Activated CD4-positive, alpha-beta memory T cell treated with anti-CD3 and anti-CD28 coated beads for 36 hours (primary cell): ENCODE measurements at places on chromosomes 6 and 20.

DNA sequence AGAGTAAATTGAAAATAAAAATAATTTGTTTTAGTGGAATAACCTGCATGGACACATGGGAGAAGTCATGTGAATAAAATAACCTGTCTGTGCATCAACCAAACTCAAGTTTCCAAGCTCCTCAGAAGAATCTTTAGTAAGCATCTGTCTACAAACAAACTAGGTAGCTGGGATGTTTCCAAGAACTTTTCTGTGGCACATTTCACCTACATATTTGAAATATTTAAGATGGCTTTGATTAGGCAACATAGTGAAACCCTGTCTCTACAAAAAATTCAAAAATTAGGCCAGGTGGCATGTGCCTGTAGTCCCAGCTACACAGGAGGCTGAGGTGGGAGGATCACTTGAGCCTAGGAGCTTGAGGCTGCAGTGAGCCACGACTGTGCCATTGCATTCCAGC, 168.2 kb downstream of the DST start:
- no peaks in the 10 kb centered on the region for H3K27me3 ChIP-seq
- no peaks in the 10 kb centered on the region for H3K4me1 ChIP-seq
- no peak overlapping the region for H3K4me3 ChIP-seq
- DNase-seq = no peak
- H3K36me3 ChIP-seq = peaks cover 6% of the 10 kb centered on the region
- no peak overlapping the region for H3K27ac ChIP-seq

- no peak overlapping the region for H3K27ac ChIP-seq
- H3K4me1 ChIP-seq = no peaks in the 10 kb centered on the region
- H3K36me3 ChIP-seq = no peaks in the 10 kb centered on the region
- no peak for DNase-seq
Measured at GRCh38 chr6:93858213-93858612, 438.9 kb upstream of the EPHA7 start.

- H3K4me3 ChIP-seq = peak overlapping the region; percentile 65
- peak overlapping the region; percentile 80 for H3K27ac ChIP-seq
- no peaks in the 10 kb centered on the region for H3K27me3 ChIP-seq
- H3K36me3 ChIP-seq = no peaks in the 10 kb centered on the region
- no peak for DNase-seq
- H3K4me1 ChIP-seq = peaks cover 54% of the 10 kb centered on the region
Measured at GRCh38 chr6:69816026-69816425, 19.2 kb upstream of the LMBRD1 start.

DNA sequence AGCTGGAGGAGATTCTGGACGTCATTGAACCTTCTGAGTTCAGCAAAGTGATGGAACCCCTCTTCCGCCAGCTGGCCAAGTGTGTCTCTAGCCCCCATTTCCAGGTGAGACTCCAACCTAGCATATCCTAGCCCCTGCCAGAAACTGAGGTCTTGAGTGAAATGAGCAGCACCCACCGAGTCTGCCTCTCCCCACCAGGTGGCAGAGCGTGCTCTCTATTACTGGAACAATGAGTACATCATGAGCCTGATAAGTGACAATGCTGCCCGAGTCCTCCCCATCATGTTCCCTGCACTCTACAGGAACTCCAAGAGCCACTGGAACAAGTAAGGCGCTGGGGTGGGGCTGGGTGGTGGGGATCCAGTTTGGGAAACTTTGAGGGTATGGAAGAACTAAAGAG, 4.6 kb downstream of the MEA1 start:
- DNase-seq = peak; percentile 46
- peaks cover 26% of the 10 kb centered on the region for H3K4me1 ChIP-seq
- H3K27ac ChIP-seq = no peak overlapping the region
- H3K4me3 ChIP-seq = no peak overlapping the region
- H3K36me3 ChIP-seq = peaks cover 46% of the 10 kb centered on the region

DNA sequence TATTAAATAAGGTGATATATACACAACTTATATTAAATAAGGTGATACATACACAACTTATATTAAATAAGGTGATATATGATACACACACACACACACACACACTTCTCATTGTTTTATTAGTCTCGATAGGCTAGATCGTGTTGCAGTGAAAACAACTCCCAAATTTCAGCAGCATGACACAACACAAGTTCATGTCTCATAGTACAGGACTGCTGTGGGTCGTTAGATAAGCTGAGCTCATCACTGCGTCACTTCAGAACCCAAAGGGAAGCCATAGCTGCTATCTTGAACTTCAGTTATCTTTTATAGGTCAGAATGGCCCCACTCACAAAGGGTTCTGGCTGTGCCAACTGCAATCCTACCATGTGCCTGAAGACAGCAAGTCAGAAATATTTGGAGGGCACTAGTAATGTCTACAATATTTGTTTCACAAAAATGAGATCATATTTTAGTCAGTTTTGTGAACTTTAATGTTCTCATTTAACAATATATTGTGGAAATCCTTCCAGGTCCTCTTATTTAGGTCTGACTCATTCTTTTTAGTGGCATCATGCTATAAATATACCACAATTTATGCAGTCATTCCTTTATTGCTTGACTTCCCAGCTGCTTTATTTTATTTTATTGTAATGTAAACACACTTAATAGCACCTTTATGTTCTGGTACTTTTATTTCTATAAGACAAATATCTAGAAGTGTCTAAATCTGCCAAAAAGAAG, 290.2 kb downstream of the PHACTR1 start:
- no peaks in the 10 kb centered on the region for H3K4me1 ChIP-seq
- no peak overlapping the region for H3K4me3 ChIP-seq
- H3K27me3 ChIP-seq = peaks cover 21% of the 10 kb centered on the region
- DNase-seq = no peak
